Upper lobe of right lung (tissue), 1 donor: ENCODE measurements at places on chromosomes 3 and 15. TPM values are rescaled to one million over a fixed set of nuclear protein-coding genes. Genes with fewer than 3 reads are reported as not detected.

The MAP6D1 gene
- total RNA-seq = 1.2 TPM

DNA sequence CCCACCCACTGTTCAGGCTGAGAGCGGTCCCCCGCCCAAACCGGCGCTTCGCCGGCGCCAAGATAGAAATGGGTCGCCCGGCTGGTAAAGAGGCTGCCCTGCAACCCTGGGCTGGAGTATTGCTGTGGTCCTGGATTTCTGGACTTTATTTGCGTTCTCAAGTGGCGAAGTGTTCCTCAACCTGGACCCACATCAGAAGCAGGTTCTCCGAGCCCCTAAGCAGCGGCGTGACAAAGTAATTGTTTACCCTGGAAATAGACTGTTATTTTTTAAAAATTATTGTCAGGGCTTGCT lies 481 bp upstream of the DYNC1LI1 start:
- H3K27ac ChIP-seq = peak overlapping the region; percentile 98
- peaks cover 5% of the 10 kb centered on the region for H3K36me3 ChIP-seq
- DNase-seq = no peak
- H3K27me3 ChIP-seq = no peaks in the 10 kb centered on the region

The WDR93 gene
- not detected for total RNA-seq

The GOLGA6D gene
- not detected for total RNA-seq

The MAPK6 gene
- total RNA-seq = 20.9 TPM

DNA sequence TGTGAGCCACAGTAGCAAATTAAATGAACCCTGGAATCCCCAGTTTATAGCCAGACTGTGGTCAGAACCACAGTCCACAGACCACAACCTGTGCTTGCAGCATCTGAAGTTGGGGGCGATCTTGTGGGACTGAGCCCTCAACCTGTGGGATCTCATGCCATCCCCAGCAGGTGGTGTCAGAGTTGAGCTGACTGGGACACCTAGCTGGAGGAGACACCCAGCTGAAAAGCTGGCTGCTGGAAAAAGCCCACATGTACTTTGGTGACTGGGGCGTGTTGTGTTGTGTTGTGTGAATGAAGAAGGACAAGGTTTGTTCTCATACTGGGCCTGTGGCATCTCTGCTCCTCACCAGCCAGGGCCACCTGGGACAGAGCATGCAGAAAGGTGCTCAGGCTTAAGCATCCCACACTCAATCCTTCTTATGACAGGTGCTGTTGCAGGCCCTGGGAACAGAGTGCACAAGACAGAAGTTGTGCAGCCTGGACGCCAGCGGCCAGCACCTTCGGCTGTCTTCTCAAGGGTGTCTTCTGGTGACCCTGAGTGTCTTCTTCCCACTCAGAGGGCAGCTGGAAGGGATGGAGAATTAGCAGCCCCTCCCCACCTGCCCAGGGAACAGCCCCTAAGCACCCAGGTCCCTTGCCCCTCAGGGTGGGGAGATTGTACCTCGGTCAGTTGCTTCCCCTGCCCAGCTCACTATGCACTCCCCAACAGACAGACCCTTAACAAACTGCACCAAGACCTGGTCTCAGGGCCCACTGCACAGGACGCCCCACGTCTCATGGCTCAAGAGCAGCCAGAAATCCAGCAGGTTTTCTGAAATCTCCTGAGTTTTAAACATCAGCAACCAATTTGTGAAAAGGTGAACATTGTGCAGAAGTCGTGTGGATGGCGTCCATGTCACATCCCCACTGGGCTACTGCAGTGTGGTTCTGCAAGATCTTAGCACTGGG lies 2.2 kb upstream of the UROC1 start:
- no peaks in the 10 kb centered on the region for H3K36me3 ChIP-seq
- H3K27ac ChIP-seq = no peak overlapping the region
- DNase-seq = peak; percentile 34
- no peaks in the 10 kb centered on the region for H3K4me1 ChIP-seq
- no peak overlapping the region for H3K4me3 ChIP-seq

The LRRN1 gene
- total RNA-seq = 5.2 TPM

DNA sequence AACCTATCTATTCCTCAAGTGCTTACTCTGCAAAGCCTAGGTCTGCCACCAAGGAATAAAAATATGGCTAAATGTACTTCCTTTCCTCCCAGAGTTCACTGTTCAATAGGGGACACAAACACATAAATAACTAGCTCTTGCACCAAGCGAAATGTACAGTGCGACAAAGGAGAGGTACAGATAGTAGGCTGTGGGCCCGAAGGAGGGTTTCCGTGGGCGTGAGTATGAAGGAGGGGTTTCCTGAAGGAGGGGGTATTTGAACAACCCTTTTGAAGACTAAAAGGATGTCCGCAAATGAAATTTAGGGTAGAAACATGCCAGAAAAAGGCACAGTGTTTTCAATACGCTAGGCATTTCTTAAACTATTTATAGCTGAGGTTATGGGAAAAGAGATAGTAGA lies 207.9 kb downstream of the LPP start:
- H3K27me3 ChIP-seq = no peaks in the 10 kb centered on the region
- no peaks in the 10 kb centered on the region for H3K36me3 ChIP-seq
- no peak overlapping the region for H3K27ac ChIP-seq
- H3K4me1 ChIP-seq = peaks cover 14% of the 10 kb centered on the region

DNA sequence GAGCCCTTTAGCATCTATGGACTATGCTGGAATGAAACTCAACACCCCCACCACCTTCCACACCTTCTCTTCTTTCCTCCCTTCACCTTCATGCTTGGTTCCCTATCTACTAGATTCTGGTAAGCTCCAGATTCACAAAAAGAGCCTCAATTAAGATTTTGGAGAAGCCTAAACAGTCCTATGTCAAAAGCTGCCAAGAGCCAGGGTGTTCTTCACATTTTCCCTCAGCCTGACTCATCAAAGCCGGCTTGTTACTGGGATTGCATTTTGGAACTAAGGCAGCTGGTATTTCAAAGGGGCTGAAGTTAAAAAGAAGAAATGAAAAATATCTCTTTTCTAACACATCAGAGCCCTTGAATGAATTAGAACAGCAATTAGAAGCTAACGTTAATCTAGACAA lies 247.7 kb downstream of the MYRIP start:
- no peak overlapping the region for H3K27ac ChIP-seq
- H3K36me3 ChIP-seq = no peaks in the 10 kb centered on the region
- no peak for DNase-seq
- no peaks in the 10 kb centered on the region for H3K27me3 ChIP-seq
- H3K4me3 ChIP-seq = no peak overlapping the region

The SYNPR gene
- total RNA-seq = not detected

GRCh38 chr3:1057436-1057835 lies 35.4 kb upstream of the CNTN6 start:
- no peak overlapping the region for H3K27ac ChIP-seq
- no peak for DNase-seq
- H3K27me3 ChIP-seq = no peaks in the 10 kb centered on the region
- H3K36me3 ChIP-seq = no peaks in the 10 kb centered on the region

The CAND2 gene
- 7.8 TPM for total RNA-seq

DNA sequence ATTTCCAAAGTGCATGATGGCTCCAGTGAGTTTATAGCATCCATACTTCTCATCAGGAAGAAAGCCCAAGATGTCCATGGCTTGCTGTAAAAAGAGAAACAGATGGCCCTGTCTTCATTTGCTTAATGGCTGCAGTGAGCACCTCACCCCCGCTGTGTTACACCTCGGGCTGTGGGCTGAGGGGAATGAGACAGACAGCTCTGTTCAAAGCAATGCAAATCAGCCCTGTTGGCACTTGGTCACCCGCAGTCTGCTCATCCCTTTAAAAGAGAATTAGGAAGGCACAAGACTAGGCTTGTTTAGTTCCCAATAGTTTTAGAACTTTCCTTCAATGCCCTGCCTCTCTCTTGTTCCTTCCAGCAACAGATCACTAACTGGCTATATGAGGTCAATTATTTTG lies 25.2 kb downstream of the MYH15 start:
- no peaks in the 10 kb centered on the region for H3K36me3 ChIP-seq
- H3K27ac ChIP-seq = no peak overlapping the region
- DNase-seq = no peak
- no peaks in the 10 kb centered on the region for H3K27me3 ChIP-seq
- no peaks in the 10 kb centered on the region for H3K4me1 ChIP-seq
- no peak overlapping the region for H3K4me3 ChIP-seq

DNA sequence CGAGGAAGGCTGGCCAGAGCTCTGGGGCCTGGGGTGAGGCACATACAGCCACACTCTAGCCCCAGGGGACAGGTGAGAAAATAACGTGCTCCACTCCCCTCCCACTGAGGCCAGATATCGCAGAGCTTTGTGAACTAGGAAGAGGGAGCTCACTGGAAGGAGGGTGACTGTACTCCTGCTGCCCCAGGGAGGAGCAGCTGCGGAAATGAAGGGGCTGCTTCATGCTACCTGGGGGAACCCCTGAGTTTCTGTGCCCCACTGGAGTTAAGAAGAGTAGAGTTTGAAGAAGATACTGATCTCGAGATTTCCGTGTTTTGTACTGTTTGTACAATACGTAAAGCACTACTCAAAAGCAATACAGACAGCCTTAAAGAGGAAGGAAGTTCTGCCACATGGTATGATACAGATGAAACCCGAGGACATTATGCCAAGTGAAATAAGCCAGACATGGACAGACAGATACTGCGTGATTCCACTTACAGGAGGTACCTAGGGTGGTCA lies 44.6 kb downstream of the CMTM6 start:
- peaks cover 17% of the 10 kb centered on the region for H3K36me3 ChIP-seq
- H3K4me1 ChIP-seq = peaks cover 33% of the 10 kb centered on the region
- no peak overlapping the region for H3K4me3 ChIP-seq
- H3K27ac ChIP-seq = peak overlapping the region; percentile 67
- DNase-seq = no peak

GRCh38 chr3:178275311-178275710 lies 260.9 kb upstream of the KCNMB2 start:
- no peaks in the 10 kb centered on the region for H3K36me3 ChIP-seq
- no peaks in the 10 kb centered on the region for H3K27me3 ChIP-seq
- no peak overlapping the region for H3K27ac ChIP-seq
- no peaks in the 10 kb centered on the region for H3K4me1 ChIP-seq
- no peak for DNase-seq

GRCh38 chr15:99605490-99605931 lies 39.7 kb downstream of the MEF2A start:
- no peak for DNase-seq

The SERPINI2 gene
- total RNA-seq = not detected

The NANOGP8 gene
- not detected for total RNA-seq

GRCh38 chr15:72249142-72249810 lies 18.3 kb upstream of the PKM start:
- H3K4me1 ChIP-seq = no peaks in the 10 kb centered on the region
- no peak overlapping the region for H3K4me3 ChIP-seq
- DNase-seq = no peak
- H3K27me3 ChIP-seq = no peaks in the 10 kb centered on the region

DNA sequence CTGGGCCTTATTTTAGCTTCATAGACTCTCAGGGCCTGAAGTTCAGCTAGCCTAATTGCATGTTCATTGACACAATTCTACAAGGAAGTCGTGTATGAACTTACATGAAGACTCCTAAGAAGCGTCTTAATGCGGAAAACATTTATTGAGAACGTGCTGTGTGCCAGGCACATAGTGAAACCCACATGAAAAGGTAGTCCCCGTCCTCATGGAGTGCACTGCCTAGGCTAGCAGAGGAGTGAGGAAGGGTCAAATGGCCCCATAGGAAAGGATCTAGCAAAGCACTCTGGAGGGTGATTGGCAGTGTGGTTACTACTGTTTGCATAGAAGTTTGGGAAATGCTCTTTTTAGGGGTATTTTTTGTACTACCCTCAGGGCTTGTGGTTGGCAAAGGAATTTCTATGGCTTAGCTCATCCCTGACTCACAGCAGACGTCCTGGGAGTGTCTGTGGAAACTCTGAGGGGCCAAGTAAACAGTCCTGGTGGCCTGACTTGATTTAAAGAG lies 854 bp upstream of the NPTN start:
- peaks cover 27% of the 10 kb centered on the region for H3K4me1 ChIP-seq
- H3K27ac ChIP-seq = peak overlapping the region; percentile 95
- H3K36me3 ChIP-seq = no peaks in the 10 kb centered on the region
- DNase-seq = no peak
- H3K4me3 ChIP-seq = peak overlapping the region; percentile 84

- no peaks in the 10 kb centered on the region for H3K36me3 ChIP-seq
- no peaks in the 10 kb centered on the region for H3K4me1 ChIP-seq
- no peaks in the 10 kb centered on the region for H3K27me3 ChIP-seq
- DNase-seq = no peak
Measured at GRCh38 chr3:44045476-44046275, 196.0 kb upstream of the TOPAZ1 start.

- no peaks in the 10 kb centered on the region for H3K27me3 ChIP-seq
- H3K4me3 ChIP-seq = no peak overlapping the region
- no peaks in the 10 kb centered on the region for H3K4me1 ChIP-seq
- no peak for DNase-seq
- no peaks in the 10 kb centered on the region for H3K36me3 ChIP-seq
Measured at GRCh38 chr15:72592676-72593075, 61.8 kb upstream of the GOLGA6B start.

- H3K36me3 ChIP-seq = peaks cover 6% of the 10 kb centered on the region
- H3K27me3 ChIP-seq = no peaks in the 10 kb centered on the region
- no peak overlapping the region for H3K27ac ChIP-seq
- H3K4me1 ChIP-seq = no peaks in the 10 kb centered on the region
Measured at GRCh38 chr15:50675535-50676144, 11.0 kb downstream of the TRPM7 start.

GRCh38 chr3:172918165-172918564 lies 167.6 kb downstream of the ECT2 start:
- H3K36me3 ChIP-seq = no peaks in the 10 kb centered on the region
- H3K4me1 ChIP-seq = peaks cover 7% of the 10 kb centered on the region
- DNase-seq = no peak
- H3K27me3 ChIP-seq = no peaks in the 10 kb centered on the region

The FEZF2 gene
- not detected for total RNA-seq

DNA sequence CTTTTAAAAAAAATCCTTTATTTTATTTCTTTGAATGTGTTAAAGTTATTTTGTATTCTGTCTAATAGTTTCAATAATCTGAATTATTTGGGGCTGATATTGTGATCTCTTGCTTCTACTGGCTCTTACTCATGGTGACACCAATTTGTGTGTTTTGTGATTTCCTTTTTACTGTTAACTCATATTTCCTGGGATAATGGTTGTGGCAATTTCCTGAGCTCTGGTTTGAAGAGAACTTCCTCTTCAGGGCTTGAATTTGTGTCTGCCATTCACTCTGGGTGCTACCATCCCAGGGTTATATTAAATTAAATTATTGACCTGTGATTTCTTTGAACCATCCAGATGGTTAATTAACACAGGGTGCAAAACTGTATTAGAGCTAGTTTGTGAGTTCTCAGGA lies 60.4 kb upstream of the RNF7 start:
- no peak overlapping the region for H3K27ac ChIP-seq
- H3K4me1 ChIP-seq = peaks cover 5% of the 10 kb centered on the region

DNA sequence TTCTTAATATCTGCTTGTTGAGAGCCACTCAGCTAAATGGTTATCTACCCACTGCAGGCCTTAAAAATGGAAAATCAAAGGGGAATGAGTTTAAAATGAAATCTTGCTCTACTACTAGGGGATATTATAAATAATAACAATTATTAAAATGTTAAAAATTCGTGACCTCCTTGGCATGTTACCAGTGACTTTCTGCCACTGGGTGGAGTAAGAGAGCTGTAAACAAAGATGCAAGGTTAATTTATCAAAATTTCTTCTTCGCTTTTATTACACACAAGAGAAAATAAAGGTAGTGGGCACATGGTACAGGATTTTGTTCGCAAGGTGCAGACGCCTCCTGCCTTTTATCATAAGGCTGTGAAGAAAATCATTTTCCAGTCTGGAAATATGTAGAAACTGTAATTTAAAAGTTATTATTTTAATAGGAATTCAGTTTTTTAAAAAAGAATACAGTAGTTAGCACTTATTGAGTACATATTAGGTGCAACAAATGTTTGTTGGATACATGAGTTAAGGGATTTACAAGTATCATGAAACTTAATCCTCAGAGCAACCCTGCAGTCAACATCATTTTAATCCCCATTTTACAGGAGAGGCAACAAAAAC lies 272.6 kb downstream of the SUCLG2 start:
- H3K27ac ChIP-seq = no peak overlapping the region
- H3K4me3 ChIP-seq = no peak overlapping the region
- DNase-seq = no peak
- H3K4me1 ChIP-seq = no peaks in the 10 kb centered on the region
- no peaks in the 10 kb centered on the region for H3K36me3 ChIP-seq
